ENCODE measurements at places on chromosomes 13 and 19.

- no peak for DNase-seq
Observed at GRCh38 chr13:105063676-105064075, 1471.8 kb downstream of the EFNB2 start.

- no peak for DNase-seq
Observed at GRCh38 chr19:1106841-1107660, 3.3 kb downstream of the GPX4 start.

DNA sequence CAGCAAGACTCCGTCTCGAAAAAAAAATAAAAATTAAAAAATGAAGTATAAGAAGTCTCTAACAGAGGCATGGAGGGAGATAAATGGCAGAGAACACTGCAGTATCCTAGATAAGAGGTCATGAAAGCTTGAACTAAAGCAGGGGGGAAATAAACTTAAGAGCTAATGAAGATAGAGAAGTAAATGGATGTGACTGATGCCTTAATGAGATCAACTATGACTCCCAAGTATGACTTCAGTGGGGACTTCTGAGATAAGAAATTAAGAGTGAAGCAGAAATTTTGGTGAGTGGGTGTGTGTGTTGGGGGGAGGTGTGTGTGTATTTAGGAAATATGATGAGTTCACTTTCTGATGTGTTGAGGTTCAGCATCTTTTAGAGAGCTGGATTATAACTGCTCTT is 55.1 kb downstream of the DIAPH3 start:
- DNase-seq, result no peak

- no peak for DNase-seq
Observed at GRCh38 chr13:46154136-46154801, 27.7 kb downstream of the LCP1 start.

DNA sequence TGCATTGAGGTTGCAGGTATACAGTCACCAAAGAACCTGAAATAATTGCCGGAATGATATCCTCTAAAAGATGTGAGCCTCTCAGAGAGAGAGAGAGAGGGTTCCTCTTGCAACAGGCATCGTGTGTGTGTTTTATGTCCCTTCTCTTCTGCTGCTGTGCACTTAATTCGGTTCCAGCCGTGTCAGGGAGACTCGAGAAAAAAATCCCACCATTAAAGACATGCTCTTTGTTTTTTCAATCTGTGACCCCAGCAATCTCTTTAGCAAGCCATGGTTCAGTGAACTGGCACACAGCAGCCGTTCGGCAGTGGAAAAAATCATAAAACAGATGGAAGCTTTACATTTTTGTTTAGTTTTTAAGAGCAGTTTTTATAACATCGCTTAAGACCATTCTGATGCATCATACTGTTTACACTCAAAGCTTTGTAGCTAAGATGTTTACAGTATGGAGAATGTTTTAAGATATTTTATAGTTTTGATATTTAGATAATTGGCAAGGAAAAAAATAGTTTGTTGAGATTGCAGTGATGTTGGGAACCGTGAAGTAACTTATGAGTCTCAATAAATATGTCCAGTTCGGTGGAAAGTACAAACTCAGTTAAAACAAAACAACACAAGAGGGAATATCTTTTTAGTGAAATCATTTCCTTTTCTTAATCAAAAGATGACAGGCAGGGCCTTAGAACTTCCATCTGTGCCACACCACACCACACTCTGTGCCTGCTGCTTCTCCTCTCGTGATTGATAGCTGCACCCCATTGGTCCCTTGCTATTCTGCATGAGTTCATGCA is 31.2 kb upstream of the ZNF536 start:
- peak; percentile 17 for DNase-seq

DNA sequence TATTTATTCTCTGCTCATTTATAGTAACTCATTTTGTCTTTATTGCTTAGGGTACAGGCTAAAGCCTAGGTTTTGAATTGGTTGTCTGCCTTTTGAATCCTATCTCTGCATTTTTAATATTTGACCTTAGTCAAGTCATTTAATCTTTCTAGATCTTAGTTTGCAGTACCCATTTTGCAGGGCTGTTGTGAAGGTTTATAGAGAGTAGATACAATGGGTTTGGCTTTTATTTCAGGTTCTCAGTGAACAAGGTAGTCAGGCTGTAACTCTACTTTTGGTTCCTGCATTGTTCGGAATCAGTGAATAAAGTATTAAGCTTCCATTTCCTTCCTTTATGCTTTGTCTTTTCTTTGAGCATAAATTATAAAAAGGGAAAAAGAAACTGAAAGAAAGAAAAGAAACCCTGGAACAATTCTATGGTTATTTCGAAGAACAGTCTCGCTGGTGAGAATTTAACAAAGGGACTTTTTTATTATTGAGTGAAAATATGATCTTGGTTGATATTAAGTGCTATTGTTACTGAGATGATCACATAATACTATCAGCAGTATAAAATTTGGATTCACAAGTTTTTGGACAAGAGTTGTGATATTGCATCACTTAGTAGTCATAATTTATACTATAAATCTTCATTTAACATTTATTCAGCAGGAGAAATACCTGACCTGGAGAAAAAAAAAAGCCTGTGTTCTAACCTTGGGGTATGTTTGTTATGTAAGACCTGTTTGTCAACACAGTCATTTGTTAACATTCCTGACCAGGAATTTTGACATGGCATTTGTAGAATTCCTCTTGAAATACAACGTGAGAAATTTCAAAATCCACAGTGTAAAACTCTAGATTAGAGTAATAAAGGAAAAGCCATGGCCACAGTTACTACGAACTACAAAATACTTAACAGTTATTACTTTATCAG is 91.3 kb downstream of the ZMYM2 start:
- DNase-seq, result no peak

GRCh38 chr13:40682449-40683240 is 16.2 kb upstream of the FOXO1 start:
- DNase-seq, result no peak
